Posterior vena cava (tissue), 2 donors: ENCODE measurements at places on chromosomes 2 and 18. TPM values are rescaled to one million over a fixed set of nuclear protein-coding genes. Genes with fewer than 3 reads are reported as not detected.

- no peak for DNase-seq
Measured at GRCh38 chr2:221205103-221205673, 366.9 kb downstream of the EPHA4 start.

DNA sequence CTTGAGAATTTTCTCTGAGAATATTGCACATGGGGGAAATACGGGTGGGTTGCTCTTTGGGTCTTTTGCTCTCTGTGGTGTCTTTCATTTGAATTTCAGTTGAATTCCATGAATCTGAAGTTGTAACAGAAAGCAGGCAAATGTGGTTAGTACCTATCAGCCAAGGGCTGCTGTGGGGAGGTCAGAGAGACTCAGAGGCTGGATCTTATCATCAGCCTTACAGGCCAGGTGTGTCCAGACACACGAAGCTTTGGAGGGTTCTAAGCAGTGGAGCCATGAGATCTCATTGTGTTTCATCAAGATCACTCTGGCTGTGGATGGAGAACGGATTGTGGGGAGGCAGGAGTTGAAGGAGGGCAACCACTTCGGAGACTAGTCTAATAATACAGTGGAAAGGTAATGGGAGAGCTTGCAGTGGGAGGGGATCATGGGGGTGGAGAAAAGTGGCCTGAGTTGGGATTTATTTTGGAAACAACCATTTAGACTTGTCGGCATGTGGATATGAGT is 68.1 kb downstream of the GNAL start:
- DNase-seq: no peak

DNA sequence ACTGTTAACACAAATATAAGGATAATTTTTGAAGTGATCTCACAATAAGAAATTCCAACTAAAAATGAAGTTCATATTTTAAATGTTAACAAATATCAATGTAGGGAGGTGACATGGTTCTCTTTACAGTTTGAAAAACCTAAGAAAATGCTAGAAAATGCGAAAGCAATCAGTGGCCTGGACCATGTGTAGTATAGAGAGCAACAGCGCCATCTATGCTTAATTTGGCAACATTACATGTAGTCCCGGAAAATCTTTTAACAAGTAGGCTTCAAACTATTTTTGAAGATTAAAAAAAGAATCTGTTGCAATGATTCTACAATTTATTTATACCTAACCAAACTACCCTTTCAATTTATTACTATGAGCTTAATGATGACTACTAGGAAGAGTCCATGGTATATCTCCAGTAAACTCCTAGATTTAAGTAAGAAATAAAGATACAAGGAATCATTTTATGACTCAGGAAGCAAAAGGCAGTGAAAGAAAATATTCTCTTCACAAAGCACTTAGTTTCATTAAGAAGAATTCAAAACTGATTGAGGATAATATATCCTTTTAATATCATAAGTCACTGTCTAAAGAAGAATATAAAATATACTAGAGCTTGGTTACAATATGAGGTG is 33.3 kb downstream of the NDUFA10 start:
- DNase-seq: no peak

GRCh38 chr2:195824478-195824877 is 167.5 kb downstream of the SLC39A10 start:
- DNase-seq: no peak

DNA sequence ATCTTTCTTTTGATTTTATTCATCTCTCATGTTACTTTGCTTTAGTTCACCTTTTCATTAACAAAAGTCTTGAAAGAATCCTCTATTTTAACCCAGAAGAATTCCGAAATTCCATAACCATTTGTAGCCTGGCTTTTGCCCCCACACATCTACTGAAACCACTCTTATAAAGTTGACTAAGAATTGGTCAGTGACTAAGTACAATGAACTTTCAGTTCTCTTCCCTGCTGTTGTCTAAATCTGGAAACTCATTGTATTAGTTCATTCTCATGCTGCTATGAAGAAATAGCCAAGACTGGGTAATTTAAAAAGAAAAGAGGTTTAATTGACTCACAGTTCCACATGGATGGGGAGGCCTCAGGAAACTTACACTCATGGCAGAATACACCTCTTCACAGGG is 49.9 kb upstream of the PNPT1 start:
- DNase-seq: no peak

DNA sequence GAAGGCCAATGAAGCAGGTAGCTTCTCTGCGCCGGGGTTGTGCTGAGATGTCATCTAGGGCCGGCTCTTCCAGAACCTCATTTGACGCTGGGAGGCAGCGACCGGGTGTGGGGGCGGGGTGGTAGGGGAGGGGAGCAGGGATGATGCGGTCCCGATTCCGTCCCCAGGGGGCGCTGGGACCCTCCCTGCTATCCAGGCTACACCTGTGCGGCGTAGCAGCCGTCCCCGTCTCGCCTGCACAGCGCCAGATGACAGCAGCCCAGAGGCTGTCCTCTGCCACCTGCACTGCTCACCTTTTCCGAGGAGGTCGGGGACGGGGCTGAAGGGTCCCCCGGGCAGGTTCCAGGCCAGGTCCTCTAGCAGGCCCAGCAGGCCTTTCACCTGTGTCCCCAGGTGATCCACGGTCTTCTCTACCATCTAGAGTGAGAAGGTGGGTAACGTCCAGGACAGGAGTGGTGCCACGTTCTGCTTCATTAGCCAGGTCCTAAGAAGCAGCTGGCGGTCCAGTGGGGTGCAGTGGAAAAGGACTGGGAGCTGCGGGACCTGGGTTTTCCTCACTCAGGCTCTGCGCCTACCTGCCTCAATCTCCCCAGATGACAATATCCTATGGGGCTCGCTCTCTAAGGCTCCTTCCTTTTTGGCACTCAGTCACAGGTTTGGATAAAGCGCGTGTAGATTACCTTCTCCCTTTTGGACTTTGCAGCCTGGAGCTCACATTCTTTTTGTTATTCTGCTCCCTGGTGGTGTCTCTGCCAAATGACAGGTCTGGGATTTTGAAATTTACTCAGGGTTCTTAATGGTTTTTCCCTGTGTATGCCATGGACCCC is 56.0 kb upstream of the RAB6C start:
- DNase-seq: no peak

DNA sequence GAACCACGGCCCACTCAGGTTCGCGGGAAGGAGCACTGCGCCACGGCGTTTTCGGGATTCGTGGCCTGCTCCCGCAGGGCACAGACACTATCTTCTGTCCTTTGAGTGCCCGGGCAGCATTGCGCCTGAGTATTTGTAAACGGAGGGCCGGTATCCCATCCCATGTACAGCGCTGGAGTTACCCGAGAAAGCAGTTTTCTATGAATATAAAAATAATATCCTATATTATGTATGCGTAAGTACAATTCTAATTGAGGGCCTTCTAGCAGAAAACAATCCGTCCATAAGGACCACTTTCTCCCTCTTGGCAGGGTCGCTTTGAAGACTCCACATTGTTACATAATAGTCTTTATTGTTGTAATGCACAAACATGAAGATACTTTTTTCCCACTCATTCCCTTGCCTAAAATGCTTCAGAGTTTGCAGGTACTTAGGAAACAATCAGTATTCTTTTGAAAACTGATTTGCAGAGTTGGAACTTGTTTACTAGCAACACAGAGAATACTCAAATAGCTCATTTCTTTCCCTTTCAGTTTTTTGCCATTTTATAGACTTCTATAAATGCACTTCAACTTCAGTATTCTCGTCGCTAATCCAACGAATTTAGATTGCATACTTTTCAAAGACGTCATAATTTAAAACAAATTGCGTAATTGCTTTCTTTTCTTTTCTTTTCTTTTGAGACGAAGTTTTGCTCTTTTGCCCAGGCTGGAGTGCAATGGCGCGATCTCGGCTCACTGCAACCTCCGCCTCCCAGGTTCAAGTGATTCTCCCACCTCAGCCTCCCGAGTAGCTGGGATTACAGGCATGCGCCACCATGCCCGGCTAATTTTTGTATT is 1.0 kb upstream of the REV1 start:
- no peak for DNase-seq

DNA sequence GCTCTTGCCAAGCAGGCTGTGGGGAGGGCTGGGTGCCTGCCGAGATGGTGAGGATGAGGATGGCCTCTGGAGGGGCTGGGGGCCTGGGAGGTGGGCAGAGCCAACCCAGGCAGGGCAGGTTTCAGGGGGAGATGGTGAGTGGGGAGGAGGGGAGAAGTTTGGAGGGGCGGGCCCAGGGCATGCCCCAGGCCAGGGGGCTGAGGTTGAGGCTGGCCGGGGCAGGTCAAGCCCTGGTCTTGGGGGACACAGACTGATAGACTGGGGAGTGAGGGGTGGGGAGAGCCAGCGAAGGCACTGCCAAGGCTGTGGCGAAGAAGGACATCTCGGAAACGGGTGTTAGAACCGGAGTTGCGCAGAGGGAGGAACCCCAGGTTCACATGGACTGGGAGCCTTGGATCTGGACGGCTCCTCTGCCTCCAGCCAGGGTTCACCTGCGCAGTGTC is 12.6 kb downstream of the CAPN10 start:
- DNase-seq: peak; percentile 67

DNA sequence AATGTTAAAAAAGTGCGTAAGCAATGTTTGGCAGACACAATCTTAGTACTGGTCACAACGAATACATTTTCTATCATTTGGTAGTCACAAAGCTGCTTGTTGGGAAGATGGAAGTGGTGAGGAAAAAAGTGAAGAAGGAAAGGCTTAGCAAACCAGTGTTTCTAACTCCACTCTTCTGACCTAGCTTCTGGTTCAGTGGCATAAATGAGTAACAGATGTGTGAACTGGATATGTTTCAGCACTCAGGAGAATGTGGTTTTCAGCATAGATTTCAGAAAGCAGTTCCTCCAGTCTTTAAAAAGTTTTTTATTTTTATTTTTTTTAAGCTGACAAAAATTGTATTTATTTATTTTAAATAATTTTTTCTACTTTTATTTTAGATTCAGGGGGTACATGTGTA is 357.1 kb downstream of the CPS1 start:
- no peak for DNase-seq

DNA sequence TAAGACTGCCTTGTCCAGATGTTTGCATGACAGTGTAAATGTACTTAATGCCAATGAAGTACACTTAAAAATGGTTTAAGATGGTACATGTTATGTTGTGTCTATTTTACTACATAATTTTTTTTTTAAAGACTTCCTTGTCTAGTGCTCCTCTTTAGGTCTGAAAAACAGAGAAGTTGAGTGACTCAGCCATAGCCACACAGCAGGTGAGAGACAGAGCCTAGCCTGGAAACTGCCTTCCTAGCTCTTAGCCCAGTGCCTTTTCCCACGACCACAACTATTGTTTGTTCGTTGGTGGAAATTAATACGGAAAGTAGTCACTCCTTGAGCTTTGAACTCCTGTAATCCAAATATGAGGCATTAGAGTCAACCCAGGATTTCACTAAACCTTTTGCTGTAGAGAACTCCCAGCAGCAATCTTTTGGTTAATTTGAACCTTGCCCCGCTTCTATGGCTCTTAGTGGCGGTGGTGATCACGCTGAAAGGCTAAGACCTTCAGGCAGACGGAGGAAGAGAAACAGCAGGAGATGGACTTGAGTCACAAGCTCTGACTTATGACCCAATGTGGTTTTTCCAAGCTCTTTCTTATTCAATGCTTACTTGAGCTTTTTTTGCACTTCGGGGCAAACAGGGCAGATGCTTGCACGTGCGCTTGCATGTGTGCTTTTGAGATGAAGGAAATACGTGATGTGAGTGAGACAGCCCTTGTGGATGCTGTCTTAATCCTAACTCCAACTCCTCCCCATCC is 21.2 kb downstream of the TRIB2 start:
- no peak for DNase-seq

- no peak for DNase-seq
Measured at GRCh38 chr2:66571918-66572317, 137.0 kb downstream of the MEIS1 start.

MAB21L4 gene
- not detected for total RNA-seq

CRYGD gene
- not detected for total RNA-seq

BBS5 gene
- 9.8 TPM for total RNA-seq

SP140 gene
- 2.3 TPM for total RNA-seq

TSPYL6 gene
- not detected for total RNA-seq

AQP12B gene
- not detected for total RNA-seq

PNKD gene
- 29.8 TPM for total RNA-seq
